ENCODE measurements at places on chromosomes 11 and 22.

DNA sequence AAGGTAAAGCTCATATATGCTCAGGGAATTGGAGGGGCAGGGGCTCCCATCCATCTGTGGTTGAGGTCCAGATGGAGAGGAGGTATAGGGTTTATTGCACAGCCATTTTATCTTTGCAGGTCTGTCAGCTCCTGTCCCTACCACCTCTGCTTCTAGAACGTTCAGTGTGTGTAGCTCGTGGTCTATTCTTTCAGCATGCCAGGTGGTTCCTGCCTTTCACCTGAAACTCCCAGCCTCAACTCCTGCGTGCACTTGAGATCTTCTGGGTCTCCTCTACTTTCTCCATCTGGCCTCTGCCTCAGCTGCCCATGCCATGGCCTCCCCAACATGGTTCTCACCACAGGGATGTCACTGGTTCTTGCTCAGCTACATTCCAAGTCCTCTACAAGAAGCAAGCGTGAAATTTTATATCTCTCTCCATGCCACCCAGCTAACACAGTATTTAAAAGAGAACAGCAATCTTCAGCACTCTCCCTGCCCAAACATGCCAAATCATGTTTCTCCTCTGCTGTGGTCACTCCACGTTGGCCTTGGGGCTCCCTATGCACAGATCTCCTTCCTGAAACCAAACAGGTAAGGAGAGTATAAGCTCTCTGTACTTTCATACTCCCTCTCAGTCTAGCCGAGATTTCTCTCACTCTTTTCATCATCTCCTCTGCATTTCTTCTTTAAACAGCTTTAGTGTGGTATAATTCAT, 157.8 kb upstream of the TRPC6 start:
- DNase-seq, result no peak

- no peak for DNase-seq
Measured at GRCh38 chr22:43620197-43620596, 191.9 kb downstream of the EFCAB6 start.

- no peak for DNase-seq
Measured at GRCh38 chr11:46597155-46597554, 3.3 kb upstream of the AMBRA1 start.

DNA sequence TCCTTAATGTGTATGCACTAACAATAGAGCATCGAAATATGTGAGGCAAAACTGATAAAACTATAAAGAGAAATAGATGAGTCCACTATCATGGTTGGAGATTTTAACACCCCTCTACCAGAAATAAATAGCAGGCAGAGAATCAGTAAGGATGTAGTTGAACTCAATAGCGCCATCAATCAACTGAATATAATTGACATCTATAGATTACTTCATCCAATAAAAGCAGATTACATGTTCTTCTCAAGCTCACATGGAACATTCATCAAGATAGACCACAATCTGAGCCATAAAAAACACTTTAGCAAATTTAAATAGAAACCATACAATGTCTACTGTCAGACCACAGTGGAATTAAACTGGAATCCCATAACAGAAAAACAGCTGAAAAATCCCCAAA, 46.9 kb upstream of the NUP160 start:
- no peak for DNase-seq

DNA sequence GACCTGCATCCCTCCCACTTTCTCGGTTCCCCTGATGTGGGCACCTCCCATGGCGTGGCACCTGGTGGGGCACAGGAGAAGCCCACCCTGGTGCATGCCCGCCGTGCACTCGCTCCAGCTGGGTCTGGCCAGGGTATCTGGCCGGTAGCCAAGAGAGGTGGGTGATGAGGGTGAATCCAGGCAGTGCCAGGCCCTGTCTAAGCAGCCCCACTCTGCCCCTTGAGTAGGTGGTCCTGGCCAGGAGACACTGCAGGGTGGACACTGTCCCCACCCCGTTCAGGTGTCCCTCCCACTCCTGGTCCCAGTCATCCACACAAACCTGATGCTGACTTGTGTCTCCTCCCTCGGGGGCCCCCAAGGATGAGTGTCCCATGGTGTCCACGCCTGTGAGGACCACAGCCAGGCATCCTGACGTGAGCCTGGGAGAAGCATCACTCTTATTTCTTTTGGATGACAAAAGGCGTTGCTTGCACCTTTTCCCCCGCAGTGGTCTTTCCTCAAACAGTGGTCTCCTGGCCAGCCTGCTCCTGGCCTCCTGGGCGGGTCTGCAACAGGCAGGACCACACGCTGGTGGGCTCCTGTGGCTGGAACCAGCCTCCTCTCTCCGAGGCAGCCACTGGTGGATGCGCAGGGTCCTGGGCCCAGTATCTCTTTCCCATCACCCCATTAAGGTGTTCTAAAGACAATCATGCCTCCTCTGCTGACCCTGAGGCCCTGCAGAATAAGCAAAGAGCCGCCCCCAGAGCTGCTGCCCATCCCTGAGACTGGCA, 922.3 kb downstream of the BRD1 start:
- no peak for DNase-seq

DNA sequence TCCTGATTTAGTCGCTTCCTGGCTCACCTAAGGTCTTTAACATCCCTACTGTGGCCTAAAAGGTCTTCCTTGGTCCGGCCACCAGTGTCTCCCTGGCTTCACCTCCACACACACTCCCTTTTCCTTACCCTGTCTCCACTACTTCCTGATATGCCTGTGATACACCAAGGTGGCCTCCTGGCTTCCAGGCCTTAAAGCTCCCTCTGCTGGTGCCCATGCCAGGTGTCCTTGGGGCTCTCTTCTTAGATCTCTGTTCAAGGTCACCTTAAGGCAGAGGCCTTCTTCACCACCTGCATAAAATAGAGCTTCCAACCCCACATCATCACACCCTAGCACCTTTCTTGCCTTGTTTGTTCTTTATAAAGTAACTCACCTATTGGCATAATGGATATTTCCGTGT, 787.7 kb downstream of the NTM start:
- DNase-seq, result no peak

GRCh38 chr11:77127235-77127911, 673 bp upstream of the MYO7A start:
- peak; percentile 85 for DNase-seq

- DNase-seq, result no peak
Measured at GRCh38 chr22:33513388-33514338, 406.6 kb downstream of the LARGE1 start.

- no peak for DNase-seq
Measured at GRCh38 chr11:72278905-72279304, 34.9 kb upstream of the PHOX2A start.

DNA sequence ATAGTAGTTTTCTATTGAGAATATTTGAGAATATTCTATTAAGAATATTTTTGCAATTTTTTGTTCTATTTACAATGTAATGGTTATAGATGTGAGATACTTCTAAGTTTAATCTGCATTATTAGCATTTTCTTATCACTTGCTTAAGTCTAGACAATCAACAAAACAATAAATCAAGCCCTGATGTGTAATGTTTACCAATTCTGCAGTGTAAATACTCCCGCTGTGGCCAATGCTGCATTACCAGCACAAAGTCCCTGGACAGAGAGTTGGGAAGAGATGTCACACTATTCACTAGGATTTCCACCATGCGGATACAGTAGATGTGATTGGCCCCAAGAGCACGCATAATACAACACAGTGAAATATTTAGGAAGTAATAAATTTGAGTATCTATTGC, 47.6 kb upstream of the GCAT start:
- peak; percentile 97 for DNase-seq

- no peak for DNase-seq
Measured at GRCh38 chr11:115119146-115119545, 385.1 kb downstream of the CADM1 start.

DNA sequence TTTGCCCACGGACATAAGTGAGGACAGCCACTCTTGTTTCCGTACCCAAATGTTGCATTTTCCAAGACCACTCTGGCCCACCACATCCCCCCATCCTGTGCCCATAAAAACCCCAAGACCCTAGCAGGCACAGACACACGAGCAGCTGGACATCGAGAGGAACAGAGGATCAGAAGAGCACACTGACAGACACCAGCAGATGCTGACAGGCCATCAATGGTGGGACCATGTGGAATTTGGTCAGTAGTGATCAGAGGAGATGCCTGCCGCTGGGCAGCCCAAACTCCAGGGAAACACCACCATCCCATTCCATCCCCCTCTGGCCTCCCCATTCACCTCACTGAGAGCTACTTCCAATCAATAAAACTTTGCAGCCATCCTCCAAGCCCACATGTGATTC, 87.0 kb downstream of the DLG2 start:
- DNase-seq, result no peak

DNA sequence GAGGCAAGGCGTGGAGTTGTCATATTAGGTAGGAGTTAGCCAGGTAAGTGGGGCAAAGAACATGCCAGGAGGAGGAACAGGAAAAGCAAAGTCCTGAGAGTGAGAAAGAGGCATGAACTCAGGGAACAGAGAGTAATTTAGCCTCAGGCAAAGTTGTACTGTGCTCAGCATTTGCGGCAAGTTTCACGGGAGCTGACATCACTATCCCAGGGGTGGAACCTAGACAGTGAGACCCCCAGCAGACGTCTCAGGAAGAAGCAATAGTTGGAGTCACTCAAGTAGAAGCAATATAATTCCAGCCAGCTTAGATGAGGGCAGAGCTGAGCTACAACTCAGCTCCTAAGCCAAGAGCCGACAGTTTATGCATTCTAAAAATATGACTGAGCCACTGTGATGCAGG, 426.0 kb upstream of the ISX start:
- no peak for DNase-seq

DNA sequence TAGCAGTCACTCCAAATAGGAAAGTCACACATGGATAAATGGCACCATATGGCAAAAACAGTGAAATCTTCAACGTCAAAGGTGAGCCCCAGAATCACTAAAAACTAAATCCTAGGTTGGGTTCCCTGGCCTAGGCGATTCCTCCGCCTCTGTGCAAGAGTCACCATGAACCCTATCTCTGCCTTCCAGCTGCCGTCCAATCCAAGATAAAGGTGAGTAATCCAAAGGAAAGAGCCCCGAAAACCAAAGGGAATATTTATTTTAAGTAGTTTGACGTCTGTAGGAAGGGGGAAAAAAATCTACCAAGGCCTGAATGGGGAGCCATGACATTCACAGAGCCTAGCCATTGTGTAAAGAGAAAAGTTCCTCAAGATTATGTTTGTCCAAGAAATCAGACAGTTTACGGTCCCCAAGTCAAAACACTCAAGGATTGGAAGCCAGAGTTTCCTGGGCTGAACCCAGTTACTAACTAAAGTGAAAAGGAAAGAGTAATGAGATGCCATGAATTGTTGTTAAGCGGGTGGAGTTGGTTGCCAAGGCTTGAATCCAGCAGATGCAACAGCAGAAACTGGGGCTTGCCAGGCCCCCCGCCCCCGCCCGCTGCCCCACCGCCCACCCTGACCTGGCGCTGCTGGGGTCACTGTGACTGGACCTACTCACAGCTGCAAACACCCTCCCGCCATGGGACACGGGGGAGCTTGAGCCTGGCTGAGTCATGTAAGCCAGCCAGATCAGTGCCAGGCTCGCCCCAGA, 39.7 kb upstream of the ETS1 start:
- no peak for DNase-seq

DNA sequence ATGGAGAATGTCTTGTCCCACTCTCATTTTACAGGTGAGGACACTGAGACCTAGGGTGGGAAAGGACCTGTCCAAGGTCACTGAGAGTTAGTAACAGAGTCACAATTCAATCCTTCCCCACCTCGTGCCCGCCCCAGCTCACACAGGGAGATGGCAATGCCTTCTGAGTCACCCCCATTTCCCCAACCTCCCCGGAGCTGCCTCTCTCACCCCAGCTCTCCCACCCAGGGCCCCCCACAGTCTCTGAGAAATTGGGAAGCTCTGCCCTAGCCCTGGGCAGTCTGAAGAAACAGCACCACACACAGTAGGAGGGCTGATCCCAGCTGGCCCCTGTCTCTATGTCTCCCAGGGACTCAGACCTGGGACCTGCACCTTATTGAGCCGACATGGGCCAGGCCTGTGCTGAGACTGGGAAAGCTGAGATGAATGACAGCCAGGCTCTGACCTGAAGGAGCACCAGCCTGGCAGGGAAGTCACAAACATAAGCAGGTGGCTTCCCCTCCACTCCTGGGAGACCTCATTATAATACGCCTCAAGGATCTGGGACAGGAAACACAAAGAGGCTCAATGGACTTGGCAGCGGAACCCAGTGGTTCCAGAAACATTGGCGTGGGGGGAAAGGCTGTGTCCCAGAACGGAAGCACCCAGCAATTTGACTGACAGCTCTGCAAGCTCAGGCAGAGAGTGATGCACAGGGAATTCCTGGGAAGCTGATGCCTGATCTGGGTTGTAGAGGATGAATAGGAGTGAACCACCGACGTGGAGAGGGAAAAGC, 51.0 kb downstream of the CD6 start:
- no peak for DNase-seq

DNA sequence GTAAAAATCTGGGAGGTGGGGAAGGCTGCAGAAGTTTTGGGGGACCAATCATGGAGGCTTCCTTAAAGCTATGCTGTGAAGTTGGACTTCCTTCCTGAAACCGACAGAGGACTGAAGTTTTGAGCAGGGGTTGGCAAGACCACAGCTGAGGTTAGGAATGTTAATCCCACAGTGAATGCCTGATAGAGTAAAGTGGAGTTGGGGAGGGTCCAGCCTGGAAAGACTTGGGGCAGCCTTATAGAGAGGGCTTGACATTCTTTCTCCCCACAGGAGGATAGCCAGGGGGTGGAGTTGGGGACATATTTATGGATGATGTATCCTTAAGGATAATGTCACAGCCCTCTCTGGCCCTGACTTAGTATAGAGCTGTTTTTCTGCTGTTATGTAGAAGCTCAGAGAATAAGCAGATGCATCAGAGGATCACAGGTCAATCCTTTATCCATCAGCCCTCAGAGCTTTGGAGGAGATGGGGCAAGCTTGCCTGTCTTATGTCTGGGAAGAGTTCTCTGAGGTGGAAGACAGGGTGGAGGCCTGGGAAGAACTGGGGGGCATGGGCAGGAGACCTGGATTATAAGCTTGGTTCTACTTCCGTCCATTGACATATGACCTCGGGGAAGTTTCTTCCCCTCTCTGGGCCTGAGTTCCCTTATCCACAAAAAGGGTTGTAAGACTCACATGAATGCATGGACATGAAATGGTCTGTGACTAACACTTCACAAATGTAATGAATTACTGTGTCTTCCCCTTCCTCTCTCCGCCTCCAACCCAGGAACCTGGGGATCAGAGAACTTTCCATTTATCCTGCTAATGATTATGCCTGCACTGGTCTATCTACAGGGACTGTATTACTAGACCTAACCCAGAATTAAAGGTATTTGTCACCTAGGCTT, 317.8 kb downstream of the MIAT start:
- DNase-seq, result no peak

Data from HuH-7 (cell line).